ENCODE measurements at places on chromosomes 12 and 14.

DNA sequence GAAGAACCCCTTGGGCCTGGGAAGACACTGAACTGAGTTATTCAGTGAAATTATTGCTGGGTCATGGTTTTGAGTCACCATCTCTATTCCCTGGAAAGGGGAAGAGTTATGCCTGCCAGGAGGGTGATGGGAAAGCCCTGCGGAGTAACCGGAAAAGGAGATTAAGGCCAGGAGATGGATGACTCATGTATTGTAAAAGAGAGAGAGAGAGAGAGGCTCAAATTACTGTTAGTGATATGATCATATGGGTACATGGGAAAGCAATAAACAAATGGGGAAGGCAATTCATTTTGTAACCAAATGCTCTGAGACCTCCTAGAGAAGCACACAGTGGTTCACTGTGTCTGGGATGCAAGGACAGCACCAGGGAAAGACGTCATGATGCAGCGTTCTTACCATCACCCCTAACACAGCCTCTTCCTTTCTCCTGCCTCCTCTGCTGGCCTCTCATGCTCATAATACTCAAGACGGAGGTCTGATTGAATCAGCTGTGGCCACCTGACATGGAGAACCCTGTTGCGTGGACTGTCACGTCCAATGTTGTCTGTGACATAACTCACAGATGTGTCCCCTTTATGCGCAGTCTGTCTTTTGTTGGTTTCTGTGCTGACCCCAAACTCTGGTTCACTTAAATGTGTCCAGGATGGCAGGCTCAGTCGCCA, 243.7 kb downstream of the TMEM132D start:
- DNase-seq: no peak

DNA sequence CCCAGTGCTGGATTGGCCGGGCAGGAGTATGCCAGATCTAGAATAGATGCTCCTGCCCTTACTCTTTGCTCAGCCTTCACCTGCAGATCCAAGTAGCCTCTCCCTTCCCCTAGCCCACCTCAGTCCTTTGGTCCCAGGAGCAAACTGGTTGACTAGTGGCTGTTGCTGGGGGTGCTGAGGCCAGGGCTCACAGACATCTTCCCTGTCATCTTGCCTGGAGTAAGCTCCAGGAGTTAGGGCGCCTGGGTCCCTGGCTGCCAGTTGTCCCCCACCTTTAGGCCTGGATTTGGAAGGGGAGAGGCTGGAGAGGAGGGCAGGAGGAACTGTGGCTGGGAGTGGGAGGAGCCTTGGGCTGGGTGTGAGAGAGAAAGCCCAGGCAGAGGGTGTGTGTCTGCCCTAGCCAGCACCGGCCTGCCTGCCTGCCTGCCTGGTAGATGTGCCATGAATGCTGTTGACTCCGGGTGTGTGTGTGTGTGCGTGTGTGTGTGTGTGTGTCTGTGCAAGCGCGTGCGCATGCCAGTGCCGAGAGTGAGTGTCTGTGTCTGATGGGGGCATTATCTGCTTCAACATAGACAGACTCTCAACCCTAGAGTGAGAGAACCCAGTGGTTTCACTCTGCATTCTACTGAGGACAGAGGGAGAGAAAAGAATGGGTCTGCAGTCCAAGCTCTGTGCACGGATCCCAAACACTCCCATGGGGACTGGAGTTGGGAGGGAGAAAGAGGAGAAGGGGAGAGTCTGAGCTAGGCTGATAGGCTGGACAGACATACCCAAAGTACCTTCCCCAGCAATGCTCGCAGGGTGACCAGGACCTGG, 845 bp upstream of the RARG start:
- DNase-seq: peak; percentile 63

DNA sequence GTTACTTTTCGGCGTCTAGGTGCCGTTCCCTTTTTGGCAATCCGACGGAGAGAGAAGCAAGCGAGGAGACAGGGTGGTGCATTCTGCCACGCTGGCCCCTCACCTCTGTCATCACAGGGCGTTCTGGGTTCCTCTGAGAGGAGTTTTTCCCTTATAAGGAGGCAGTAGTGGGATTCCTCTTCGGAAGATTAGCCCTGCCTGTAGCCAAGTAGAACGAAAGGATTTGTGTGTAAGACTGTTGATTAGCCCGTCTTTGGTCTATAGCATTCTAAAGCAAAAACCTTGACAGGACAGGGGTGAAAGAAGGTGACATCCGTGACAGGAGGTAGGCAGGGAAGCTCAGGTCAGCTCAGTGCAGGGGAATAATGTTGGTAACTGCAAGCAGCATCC, 9.1 kb upstream of the NEMF start:
- DNase-seq: peak; percentile 70

DNA sequence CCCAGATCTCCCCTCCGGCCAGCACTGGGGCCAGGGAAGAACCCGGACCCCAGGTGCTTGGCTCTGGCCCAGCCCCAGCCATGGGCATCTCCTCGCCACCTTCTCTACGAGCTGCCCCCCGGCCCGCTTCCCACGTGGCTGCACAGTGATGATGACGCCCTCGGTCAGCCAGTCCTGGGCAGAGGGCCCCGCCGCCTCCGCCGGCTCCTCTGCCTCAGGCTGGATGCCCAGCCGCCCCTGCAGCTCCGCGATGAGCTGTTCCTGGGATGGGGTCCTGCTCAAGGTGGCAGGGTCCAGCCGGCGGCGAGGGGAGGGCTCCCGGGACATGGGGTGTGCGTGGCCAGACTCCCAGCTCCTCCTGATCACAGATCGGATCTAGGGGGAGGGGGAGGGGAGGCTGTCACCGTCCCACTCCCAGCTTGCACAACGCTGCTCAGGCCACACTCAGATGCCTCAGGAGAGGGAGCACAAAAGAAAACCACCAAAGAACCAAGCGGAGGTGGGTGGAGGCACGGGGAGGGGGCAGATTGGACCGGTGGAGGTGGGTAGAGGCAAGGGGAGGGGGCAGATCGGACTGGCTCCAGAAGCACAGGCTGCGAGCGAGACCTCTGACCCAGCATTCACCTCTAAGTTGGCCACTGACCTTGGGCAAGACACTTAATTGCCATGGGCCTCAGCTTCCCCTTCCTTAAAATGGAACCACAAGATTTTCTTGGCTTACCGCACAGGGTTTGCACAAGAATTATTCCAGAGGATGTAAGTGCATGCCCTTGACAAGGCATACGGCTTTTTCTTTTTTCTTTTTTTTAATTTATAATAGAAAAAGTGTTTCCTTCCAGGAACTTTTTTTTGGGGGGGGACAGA, 16.1 kb upstream of the RPLP0 start:
- DNase-seq: no peak

DNA sequence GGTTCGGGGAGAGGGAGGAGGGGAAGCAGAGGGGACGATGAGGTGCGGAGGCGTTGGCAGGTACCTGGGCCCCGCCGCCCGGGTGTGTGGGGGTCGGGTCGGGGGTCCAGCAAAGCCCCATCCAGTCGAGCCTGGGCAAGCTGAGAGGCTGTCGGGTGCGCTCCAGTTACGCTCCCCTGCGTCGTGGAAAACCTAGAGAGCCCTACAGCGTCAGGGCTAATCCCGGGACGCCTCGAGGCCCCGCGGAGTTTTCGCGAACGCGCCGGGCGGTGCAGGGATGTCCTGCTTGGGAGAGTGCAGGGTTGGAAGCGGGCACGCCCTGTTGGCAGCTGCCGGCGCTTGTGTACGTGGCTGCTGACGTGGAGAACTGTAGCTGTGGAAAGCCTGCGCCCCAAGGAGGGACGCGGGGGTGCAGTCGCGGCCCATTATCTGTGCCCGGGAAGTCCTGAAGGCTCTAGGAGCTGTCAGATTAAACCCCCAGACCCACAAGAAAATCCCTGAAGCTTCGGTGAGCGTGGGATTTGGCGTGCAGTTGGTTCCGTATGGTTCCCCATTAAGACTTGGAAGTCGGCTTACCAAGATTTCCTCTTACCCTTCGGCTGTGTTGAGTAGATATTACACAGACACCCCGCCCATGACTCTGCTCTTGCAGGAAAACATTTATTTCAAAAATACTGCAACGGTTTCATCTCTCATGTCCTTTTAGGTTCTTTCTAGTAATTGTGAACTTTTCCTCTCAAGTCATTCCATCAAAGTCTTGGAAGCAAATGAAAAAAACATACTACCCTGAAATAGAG, 11.3 kb upstream of the SLC38A2 start:
- peak; percentile 72 for DNase-seq

DNA sequence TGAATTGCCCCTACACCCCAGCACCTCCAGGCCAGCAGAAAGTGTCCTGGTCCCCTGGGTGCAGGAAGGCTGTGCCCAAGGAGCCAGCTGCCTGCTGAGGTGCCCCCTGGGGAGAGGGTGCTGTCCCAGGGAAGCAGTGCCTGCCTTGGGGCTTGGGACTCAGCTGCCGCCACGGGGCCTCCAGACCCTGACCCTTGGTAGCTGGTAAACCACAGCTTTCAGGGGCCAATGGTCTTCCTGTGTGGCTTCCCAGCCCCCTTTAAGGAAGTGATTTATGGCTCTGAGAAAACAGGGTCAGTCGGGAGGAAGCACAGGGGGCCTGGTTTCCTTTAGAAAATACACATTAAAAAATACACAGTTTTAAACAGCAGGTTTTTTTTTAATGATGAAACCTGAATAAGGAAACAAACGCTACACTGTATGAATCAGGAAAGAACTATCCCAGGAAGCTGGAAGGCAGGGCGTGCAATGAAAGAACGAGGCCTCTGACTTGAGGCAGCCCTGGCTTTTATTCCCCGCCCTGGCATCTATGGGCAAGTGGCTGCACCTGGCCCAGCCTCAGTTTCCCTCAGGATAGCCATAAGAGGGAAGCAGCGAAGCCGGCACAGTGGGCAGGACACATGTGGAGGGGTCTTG, 40.6 kb upstream of the EML1 start:
- DNase-seq: no peak

- DNase-seq: no peak
These were observed 104.5 kb downstream of the SLC8A3 start for GRCh38 chr14:70084226-70084625.

- no peak for DNase-seq
These were observed 938 bp upstream of the SLC25A29 start for GRCh38 chr14:100306998-100307765.

DNA sequence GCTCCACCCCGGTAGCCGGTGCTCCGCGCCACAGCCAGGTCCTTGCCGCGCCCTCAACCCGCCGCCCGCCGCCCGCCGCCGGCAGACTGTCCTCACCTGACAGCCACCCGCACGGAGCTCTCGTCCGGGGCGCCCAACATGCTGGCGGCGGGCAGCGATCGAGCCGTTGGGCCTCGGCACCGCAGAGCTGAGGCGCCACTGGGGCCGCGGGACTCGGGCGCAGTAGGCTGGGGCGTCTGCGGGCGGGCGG, 164 bp downstream of the KIF21A start:
- no peak for DNase-seq

DNA sequence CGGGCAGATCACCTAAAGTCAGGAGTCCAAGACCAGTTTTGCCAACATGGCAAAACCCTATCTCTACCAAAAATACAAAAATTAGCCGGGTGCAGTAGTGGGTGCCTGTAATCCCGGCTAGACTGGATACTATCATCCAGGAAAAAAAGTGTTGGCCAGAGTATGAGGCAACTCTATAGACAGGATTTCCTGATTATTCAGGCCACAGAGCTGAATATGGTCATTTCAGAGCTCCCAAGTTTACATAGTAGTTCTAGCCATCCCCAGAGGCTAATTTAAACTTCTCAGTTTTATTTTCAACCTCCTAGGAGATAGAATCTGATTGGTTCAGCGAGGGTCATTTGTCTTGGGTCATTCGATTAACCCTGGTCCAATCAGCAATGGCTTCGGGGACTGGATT, 7.3 kb downstream of the RPGRIP1 start:
- DNase-seq: no peak

GRCh38 chr14:88947646-88948598, 123.5 kb downstream of the TTC8 start:
- DNase-seq: no peak

DNA sequence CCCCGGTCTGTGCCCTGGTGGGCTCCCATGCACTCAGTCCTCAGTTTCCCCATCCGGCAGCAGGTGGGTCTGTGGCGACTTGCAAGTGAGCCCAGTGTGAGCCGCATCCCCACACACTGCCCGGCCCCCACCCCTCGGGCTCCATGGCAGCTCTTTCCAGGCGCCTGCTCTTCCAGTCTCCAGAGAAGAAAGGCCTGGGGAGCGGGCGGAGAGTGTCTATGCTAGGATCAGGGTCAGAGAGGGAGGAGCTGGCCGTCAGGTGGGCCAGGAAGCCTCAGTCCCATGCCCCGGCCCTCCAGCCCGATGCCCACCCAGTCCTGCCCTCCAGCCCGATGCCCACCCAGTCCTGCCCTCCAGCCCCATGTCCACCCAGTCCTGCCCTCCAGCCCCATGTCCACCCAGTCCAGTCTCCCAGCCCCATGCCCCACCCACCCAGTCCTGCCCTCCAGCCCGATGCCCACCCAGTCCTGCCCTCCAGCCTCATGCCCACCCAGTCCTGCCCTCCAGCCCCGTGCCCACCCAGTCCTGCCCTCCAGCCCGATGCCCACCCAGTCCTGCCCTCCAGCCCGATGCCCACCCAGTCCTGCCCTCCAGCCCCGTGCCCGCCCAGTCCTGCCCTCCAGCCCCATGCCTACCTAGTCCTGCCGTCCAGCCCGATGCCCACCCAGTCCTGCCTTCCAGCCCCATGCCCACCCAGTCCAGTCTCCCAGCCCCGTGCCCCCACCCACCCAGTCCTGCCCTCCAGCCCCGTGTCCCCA, 49.2 kb downstream of the FBRSL1 start:
- DNase-seq: no peak

DNA sequence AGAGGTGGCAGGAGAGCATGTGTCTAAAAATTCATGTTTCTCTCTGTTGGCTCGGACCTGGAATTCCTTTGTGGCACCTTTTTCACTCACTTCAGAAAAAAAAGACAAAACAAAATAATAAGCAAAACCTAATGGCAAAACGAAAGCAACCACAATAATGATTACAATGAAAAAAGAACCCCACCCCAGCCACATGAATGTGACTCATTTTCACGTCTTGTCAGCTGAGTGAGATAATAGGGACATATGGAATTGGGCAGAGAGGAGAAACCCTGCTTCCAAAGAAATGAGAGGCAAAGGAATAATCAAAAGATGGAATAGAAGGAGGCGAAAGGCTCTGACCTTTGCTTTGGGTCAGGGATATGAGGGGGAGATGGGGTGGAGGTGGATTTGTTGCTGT, 143.4 kb downstream of the SLC8A3 start:
- no peak for DNase-seq

DNA sequence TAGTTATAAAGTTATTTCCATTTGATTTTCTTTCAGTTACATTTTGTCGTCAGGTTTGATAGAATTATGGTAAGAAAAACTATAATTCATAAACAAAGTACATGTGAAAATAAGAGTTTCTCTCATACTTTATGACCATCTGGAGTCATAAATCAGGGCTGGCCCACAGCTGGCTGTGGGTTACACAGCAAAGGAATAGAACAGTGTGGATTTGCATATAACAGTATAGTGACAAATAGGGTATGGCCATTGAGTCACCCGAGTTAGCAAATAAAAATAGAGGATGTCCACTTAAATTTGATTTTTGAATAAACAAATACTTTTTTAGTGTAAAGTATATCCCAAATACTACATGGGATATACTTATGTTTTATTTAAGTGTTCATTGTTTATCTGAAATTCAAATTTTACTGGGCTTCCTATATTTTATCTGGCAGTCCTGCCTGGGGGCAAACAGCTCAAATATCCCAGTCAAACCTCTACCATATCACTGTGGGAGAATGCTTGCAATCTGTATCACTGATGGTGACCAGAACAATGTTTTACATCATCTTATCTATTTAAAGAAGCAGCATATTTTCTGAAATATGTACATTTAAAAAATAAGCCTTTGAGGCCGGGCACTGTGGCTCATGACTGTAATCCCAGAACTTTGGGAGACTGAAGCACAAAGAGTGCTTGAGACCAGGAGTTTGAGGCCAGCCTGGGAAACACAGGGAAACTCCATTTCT, 65.5 kb downstream of the KSR2 start:
- no peak for DNase-seq

- no peak for DNase-seq
These were observed 5.1 kb upstream of the MIS18BP1 start for GRCh38 chr14:45258073-45258472.

Measured in activated CD4-positive, alpha-beta T cell treated with anti-CD3 and anti-CD28 coated beads, Interleukin-2, amount 50 U/mL, for 48 hours (primary cell).